ENCODE measurements at places on chromosomes 12 and 14.

- DNase-seq: no peak
These were observed 101.1 kb downstream of the BBS10 start for GRCh38 chr12:76247026-76247646.

DNA sequence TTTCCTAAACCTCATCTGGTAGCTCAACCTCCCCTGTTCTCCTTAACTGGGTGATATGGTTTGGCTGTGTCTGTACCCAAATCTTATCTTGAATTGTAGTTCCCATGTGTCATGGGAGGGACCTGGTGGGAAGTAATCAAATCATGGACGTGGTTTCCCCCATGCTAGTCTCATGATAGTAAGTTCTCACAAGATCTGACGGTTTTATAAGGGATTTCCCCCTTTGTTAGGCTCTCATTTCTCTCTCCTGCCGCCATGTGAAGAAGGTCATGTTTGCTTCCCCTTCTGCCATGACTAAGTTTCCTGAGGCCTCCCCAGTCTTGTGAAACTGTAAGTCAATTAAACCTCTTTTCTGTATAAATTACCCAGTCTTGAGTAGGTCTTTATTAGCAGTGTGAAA, 19.5 kb downstream of the COX16 start:
- DNase-seq: no peak

DNA sequence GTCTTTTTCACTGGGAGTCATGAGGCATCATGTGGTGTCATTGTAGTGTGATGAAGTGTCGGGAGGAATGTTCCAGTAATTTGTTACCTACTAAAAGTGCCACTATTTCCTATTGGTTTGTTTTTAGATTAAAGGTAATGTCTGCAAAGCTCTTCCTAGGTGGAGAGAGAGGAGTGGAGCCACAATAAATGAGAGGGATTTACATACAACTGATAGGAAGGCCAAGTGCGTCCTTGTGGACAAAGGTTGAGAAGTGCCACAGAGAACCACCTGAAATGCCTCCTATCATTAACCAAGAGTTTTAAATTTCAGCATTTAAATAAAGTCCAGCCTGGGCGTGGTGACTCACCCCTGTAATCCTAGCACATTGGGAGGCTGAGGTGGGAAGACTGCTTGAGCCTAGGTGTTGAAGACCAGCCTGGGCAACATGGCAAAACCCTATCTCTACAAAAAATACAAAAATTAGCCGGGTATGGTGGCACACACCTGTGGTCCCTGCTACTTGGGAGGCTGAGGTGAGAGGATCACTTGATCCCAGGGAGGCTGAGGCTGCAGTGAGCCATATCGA, 2.5 kb upstream of the SNX6 start:
- DNase-seq: no peak

GRCh38 chr14:40525314-40525713, 1081.4 kb upstream of the LRFN5 start:
- no peak for DNase-seq

GRCh38 chr12:101839324-101840283, 8.8 kb upstream of the GNPTAB start:
- DNase-seq: peak; percentile 56

- DNase-seq: no peak
These were observed 22.6 kb downstream of the CHGA start for GRCh38 chr14:92945544-92945943.

- DNase-seq: no peak
These were observed 240.0 kb upstream of the CPNE8 start for GRCh38 chr12:39145175-39145999.

GRCh38 chr14:75156901-75157300, 19.5 kb downstream of the TMED10 start:
- no peak for DNase-seq

GRCh38 chr14:52253503-52253902, 14.0 kb upstream of the PTGDR start:
- DNase-seq: no peak

- no peak for DNase-seq
These were observed 34.0 kb downstream of the SH2B3 start for GRCh38 chr12:111439657-111440151.

- DNase-seq: no peak
These were observed 8.0 kb upstream of the SELPLG start for GRCh38 chr12:108641446-108642268.

DNA sequence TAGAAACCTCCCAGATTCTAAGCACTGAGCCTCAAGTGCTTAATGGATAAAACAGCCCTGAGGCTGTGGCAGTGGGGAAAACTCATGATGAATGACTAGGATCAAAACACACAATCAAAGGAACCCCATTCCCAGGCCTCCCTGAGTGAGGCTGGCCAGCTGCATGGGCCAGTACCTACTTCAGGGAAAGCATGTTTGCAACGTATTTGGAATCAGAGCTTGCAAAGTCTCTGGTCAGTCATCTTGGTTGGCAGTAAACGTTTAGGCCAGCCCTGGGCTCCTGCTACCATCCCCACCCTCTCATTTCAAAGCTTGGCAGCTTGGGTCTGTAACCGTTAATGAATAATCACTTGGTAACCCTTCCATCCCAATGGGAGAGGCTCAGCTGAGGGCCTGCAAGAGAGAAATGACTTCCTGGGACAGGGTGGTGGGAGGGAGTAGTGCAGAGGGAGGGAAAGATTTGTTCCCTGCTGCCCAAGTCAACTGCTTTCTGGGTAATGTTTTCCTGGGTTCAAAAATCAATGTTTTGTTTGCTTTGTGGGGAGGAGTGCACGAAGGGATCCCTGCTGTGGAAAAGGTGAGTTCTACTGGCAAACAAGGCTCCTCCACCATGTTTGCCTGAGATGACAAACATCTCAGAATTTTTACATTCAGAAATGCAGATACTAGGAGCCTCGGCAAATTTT, 2.0 kb upstream of the RNASE8 start:
- no peak for DNase-seq

DNA sequence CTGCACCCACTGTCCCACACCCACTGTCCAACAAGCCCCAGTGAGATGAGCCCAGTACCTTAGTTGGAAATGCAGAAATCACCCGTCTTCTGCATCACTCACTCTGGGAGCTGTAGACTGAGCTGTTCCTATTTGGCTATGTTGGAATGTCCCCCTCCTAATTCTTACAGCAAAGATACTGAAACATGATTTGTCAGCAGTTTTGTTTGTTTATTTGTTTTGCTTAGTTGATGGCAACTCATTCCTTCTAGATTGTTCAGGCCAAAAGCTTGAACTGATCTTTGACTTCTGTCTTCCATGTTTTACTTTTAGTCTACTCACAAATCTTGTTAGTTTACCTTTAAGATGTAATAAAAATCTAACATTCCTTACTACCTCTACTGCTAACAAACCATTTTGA, 233.6 kb upstream of the MIS18BP1 start:
- DNase-seq: no peak

DNA sequence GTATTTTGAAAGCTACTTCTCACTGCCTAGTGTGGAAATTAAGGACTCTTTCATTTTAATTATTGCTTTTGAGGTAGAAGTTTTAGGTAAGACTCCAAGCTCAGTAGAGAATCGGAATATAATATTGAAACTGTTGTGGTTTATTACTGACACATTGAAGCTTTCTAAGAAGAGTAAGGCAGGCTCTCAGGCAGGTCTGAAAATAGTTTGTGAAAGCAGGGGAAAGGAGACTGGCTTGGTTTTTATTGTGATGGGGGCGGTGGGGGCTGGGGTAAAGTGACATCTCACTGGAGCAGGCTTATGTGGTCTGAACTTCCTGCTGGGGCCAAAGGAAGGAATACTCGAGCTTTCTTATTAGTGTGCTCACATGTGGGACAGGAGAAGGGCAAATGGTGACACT, 79.5 kb downstream of the OTOGL start:
- DNase-seq: no peak

DNA sequence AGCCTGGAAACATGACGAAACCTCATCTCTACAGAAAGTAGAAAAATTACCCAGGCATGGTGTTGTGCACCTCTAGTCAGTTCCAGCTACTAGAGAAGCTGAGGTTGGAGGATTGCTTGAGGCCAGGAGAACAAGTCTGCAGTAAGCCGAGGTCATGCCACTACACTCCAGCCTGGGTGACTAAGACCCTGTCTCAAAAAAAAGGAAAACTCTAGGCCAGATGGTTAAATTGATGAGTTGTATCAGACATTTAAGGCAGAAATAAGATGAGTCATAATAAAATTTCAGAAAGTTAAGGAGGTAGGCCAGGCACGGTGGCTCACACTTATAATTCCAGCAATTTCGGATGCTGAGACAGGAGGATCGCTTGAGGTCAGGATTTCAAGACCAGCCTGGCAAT, 10.7 kb downstream of the EIF2S1 start:
- no peak for DNase-seq

DNA sequence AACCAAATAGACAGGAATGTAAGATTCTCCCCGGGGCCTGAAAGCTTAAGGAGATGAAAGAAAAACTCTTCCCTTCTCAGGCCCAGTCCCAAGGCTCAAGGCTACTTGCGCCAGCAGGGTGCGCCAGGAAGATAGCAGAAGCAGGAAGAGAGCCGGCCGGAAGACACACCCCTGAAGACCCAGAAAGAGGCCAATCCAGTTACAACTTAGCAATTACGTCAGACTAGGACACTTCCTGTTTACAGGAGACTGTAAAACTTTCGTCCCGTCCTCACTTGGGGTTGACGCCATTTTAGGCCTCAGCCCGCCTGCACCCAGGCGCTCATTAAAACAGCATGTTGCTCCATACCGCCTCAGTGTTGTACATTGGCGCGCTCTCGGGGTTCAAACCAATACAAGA, 9.4 kb downstream of the COX16 start:
- DNase-seq: no peak

- DNase-seq: peak; percentile 61
These were observed 67.8 kb upstream of the PLEKHG3 start for GRCh38 chr14:64636208-64636979.

All from bone marrow (tissue), 2 donors.